Mammary epithelial cell (primary cell): ENCODE measurements at places on chromosomes 4 and X.

DNA sequence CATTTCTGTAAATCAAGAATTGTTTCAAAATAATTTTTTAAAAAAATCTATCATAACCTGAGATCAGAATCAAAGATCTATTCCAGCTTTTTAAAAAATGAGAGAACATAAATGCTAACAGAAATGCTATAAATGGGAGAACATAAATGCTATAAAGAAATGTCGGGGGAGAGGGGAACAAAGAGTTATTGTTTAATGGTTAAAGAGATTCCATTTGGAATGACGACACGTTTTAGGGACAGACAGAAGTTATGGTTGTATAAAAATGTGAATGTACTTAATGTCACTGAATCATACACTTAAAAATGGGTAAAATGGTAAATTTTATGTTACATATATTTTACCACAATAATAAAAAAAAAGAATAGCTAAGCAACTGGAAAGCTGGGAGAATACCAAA lies 127.1 kb downstream of the ATRX start:
- DNase-seq = no peak

GRCh38 chrX:12174358-12174757 lies 36.1 kb downstream of the FRMPD4 start:
- DNase-seq = no peak

DNA sequence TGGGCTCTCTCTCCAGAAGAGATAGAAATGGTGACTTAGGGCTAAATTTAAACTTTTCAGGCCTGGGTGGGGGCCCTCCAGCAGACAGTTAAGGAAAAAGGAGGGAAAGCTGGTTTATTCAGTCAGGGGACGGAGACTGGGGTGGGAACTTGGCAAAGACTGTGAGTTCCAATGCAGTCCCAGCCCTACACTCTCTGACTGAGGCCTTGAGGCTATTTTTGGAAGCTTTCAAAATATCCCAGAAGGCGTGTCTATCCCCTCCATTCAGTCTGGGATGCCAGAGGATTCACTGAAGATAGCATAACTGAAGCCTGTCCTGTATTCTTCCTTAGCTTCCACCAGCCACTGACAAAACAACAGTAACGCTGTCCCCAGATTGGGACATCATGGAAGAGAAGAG lies 32.1 kb upstream of the MSN start:
- no peak for DNase-seq

DNA sequence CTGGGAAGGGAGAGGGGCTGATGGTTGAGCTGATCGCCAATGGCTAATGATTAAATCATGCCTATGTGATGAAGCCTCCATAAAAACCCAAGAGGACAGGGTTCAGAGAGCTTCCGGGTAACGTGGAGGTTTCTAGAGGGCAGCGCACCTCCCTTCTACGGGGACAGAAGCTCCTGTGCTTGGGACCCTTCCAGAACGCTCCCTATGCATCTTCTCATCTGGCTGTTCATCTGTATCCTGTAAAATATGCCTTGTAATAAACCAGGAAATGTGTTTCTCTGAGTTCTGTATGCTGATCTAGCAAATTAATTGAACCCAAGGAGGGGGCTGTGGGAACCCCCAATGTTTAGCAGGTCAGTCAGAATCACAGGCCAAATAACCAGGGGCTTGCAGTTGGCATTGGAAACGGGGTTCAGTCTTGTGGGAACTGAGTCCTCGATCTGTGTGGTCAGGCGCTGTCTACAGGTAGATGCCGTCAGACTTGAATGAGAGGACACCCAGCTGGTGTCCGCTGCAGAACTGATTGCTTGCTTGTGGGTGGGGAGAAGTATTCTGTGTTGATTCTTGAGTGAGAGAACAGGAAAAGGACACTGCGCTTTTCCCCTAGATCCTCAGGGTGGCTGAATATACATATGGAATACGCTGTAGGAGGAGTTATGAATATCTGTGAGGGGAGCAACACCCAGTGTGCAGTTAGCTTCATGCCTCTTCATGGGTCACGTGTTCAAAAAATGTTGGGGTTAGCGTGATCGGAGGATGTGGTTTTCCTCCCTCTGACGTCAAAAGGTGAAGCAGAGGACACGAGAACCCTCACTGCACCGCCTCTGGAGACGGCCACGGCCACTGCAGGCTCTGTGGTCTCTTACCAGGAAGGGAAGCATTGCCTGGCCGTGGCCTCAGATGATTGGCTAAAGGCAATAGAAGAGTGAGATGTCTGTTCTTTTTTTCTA lies 29.2 kb downstream of the HTT-AS start:
- peak; percentile 28 for DNase-seq

GRCh38 chr4:143302536-143302935 lies 34.1 kb upstream of the GAB1 start:
- no peak for DNase-seq

- DNase-seq = no peak
Observed at GRCh38 chr4:140811429-140811828, 55.2 kb upstream of the TBC1D9 start.

GRCh38 chrX:57918750-57919436 lies 8.6 kb upstream of the ZXDA start:
- no peak for DNase-seq

DNA sequence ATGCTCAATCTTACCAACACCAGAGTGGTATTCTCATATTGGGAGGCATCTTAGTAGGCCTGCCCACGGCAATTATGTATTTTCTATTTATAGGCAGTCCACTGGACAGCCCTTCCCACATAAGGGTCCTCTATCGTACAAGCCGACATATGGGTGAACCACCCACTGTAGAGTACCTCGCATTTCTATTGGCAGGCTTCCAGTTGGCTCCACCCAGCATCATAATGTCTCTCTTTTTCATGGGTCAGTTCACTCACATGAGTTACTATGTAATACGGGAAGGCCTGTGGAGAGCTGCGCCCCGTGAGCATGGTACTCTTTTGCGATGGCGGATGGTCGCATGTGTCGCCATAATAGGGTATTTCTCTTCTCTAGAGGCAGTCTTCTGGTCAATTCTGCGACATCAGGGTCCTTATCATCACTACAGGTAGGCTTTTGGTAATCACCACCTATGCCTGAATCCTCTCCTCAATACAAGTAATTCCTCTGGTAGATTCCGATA lies 29.4 kb upstream of the FOXR2 start:
- DNase-seq = no peak

DNA sequence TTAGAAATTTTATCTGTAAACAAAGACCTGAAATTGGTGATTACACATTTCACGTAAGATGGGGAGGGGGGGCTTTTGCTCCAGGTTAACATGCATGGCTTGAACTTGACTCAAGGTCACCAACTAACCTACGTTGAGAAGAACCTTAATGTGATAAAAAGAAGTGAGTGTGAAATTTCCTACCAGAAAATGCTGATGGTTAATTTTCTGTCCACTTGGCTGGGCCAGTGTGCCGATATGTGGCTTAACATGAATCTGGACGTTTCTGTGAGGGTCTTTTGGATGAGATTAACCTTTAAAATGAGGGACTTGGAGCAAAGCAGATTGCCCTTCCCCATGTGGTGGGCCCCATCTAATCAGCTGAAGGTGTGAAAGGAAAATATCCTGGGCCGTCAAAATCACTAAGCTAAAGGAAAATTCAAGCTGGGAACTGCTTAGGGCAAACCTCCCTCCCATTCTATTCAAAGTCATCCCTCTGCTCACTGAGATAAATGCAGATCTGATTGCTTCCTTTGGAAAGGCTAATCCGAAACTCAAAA lies 107.3 kb upstream of the ENPP6 start:
- no peak for DNase-seq

- DNase-seq = no peak
Observed at GRCh38 chr4:57068237-57068981, 41.8 kb downstream of the IGFBP7 start.

DNA sequence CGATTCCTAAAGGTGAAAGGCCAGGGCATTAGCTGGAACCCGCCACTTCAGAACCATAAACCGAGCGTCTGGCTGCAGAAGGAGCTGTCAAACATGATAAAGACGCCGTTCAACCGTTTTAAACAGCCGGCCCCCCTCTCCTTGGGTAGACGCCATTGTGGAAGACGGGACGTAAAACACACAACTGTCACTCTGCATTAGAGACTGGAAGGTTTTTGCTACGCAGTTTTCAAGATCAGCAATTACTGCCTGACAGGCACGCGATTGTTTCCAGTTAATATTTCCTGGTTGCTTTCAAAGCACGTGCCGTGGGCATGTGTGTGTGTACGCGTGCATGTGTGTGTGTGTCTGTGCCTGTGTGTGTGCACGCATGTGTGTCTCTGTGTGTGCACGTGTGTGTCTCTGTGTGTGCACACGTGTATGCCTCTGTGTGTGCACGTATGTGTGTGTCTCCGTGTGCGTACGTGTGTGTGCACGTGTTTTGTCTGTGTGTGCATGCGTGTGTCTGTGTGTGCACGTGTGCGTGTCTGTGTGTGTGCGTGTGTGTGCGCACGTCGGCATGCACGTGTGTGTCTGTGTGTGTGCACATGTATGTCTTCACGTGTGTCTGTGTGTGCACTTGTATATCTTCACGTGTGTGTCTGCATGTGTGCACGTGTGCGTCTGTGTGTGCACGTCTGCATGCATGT lies 48.8 kb downstream of the SHOX start:
- DNase-seq = no peak

DNA sequence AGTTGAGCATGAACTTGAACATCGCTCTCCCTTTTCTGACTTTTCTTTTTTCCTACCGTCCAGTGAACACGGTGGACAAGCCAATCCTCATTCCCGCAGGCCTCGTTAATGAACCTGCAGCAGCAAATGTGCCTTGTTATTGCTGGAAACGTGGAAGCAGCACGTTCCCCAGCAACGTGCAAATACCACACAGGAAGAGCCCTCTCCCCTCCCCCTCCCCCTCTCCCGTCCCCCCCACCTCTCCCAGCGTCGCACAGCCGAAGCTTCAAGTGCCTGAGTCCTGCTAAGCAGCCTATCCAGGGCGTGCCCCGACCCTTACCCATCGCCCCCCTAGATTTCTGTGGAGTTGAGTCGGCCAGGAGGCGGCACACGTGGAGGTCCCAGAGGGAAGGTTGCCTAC lies 219.9 kb downstream of the BCOR start:
- DNase-seq = no peak

DNA sequence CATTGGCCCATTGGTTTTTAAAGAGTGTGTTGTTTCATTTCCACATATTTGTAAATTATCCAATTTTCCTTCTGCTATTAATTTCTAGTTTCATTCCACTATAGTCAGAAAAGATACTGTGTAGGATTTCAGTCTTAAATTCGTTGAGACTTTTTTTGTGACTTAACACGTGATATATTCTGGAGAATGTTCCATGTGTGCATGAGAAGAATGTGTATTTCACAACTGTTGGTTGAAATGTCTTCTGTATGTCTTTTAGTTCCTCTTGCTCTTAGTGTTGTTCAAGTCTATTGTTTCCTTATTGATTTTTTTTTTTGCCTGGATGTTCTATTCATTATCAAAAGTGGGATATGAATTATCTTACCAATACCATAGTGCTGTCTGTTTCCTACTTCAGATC lies 606.9 kb downstream of the RPA4 start:
- DNase-seq = no peak

DNA sequence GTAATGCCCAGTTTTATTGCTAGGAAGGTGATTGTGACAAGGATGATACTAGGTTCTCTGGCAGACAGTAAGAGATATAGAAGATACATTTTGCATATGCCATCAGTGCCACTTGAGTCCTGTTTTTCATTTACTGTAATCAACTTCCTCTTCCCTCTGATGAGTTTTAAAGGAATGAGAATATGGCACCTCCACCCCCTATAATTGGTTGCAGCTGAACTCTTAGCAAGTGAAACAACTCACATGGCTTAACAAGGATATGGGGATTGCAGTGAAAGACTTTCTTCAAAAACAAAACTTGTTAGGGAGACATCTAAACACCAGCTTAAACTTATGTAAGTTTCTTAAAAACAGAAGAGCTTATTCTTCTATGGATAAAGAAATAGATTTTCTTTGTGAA lies 90.0 kb downstream of the AREG start:
- DNase-seq = no peak

DNA sequence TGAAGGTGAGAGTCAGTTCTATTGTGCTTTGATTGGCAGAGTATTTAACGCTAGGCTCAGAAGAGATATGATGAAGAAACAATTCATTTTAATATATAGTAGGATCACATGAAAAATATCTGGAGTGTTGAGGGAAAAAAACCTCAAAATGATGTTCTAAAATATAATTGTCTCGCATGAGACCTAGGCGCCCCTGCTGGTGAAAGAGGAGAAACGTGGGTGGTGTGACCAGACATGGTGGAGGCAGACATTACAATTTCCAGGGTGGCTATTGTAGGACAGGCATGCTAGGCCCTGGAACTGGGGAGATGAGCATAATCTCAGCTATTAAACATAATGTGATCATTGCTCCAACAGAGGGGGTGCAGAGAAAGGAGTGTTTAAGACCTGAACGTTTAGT lies 210.0 kb downstream of the HS3ST1 start:
- no peak for DNase-seq

- DNase-seq = peak; percentile 60
Observed at GRCh38 chrX:13418126-13419097, 98.6 kb upstream of the ATXN3L start.

- DNase-seq = no peak
Observed at GRCh38 chr4:105631818-105632400, 76.6 kb downstream of the INTS12 start.

DNA sequence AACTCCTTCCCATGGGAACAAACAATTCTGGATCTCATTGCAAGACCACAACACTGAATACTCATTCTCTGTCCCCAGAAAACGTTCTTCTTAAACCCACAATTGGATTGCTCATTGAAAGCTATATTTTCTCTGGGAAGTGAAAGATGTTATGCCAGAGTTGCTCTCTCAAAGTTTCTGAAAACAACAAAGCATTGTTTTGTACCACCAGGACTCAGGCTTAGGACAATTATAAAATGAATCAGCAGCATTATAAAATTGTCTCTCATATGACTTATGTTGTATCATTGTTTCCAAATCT lies 26.5 kb downstream of the TFDP3 start:
- DNase-seq = peak; percentile 58

- peak; percentile 65 for DNase-seq
Observed at GRCh38 chrX:150581093-150581775, 12.8 kb downstream of the MTM1 start.

DNA sequence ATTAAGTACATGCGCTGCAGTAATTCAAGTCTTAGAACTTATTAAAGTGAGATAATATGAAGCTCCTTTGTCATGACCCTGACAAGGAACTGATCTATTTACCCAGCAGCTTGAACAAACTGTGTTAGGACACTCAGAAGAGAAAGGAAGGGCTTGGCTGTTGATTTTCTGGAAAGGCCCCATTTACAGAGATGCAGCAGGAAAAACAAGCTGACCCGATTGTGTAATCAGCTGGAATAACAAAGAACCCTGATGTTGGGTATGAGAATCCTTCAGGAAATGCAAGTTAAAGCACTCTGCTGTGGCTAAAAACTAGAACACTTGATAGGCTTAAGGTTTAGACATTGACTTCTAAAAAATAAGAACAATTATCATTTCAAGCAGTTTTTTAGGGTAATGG lies 64.8 kb downstream of the TBC1D9 start:
- DNase-seq = peak; percentile 14

DNA sequence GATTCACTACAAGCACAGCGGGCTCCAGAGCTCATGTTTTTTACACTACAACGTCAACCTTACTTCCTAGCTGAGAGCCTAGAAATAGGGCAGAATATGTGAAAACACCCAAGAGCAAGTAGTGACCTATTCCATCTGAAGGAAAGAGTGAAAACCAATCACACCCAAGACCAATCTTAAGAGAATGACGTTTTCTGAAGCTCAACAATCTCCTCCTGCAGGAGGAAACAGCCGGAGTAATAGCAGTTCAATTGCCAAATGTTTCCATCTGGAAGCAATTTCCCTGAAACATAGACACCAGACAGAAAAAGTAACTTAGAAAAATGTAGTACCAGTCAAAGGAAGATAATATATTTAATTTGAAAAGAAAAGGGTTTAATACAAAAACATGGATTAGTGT lies 142.4 kb downstream of the ANXA5 start:
- DNase-seq = no peak
